ENCODE measurements at places on chromosomes 16 and 17.
A peak's percentile ranks its signal among the peaks of the same experiment; 100 is the strongest.

DNA sequence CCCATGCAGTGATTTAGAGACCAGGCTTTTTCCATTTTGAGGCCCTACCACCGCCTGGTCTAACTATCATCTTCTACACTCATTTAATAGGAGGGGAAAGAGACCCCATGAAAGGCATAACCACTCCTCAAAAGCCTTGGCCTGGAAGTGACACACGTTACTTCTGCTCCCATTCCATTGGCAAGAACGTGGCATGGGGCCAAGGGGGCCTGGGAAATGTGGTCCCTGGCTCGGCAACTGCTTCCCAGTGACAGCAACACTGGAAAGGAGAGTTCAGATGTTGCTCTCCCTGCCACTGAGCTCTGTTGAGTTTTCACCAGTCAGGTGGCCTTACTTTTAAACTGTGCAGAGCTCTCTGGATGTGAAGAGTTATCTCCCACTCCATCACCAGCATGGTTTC, 45.2 kb upstream of the MAP3K14 start:
- DNase-seq: no peak

- DNase-seq: no peak
These were observed 61.6 kb downstream of the TNFRSF13B start for GRCh38 chr17:16910341-16910740.

- no peak for DNase-seq
These were observed 212.8 kb downstream of the SOX9 start for GRCh38 chr17:72333570-72333969.

- DNase-seq: no peak
These were observed 45.9 kb downstream of the AXIN2 start for GRCh38 chr17:65515512-65515911.

GRCh38 chr17:40995116-40995515, 1.2 kb upstream of the KRTAP3-3 start:
- DNase-seq: no peak

- no peak for DNase-seq
These were observed 48.1 kb downstream of the RPH3AL start for GRCh38 chr17:304461-304860.

GRCh38 chr17:10162096-10162495, 36.3 kb downstream of the GAS7 start:
- DNase-seq: no peak

DNA sequence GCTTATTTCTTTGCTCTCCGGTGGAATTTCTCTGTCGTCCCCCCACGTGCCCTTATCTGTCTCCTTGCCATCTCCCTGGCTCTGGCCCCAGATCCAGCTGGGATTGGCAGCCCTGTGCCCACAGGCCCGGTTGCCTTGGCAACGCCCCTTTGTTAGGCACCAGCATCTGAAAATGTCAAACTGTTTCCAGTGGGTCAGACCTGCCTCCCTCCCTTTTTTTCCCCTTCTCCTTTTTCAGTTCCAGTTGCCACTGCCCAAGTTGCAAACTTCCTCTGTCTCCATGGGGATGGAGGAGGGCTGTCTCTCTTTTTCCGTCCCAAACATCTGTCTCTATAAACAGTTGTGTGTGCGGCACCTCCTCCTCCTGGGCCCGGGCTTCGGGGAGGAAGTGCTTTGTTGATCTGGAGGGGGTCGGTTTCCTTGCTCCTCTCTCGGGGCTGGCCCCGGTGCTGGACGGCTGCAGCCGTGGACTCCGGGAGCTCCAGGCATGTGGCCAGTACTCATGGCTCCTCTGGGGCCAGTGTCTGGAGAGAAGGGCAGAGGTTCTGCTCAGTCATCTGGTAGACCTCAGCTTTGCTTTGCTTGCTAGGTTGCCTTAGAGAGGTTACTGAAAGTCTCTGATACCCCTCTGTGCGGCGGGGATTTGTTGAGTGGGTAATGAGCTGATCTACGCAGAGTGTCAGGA, 35.3 kb downstream of the SOCS3 start:
- peak; percentile 75 for DNase-seq

Measured in CD4-positive, alpha-beta T cell treated with Interferon gamma for 1 hour (primary cell).